Neuronal stem cell (in vitro differentiated cells): ENCODE measurements at places on chromosomes 6 and 20.

DNA sequence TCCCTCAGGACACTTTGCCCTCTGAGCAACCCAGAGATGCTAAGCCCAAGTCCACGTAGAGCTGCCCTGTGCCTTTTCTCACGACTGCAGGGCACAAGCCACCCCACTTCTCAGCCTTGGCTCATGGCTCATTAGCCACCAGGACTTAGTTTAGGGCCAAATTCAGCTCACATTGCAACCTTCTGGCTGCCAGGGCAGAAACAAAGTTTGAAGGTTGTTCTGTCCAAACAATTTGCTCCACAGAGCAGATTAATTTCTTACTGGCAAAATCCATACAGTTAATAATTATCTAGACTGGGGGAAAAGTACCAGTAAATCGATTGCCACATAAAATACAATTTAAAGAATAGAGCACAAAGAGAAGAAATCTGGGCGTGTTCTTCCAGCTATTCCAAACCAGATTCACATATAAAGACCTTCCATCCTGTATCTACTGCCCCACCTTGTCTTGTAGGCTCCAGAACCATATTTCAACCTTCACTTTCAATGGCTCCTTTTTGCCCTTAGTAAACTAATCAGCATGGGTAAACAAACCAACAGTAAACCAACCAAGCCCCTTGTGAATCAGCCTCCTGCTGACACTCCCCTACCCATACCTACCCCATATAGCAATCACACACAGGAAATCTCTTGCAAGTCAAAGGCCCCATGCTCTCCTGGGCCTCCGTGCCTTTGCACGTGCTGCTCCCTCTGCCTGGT lies 101.9 kb downstream of the QRSL1 start:
- H3K4me1 ChIP-seq: peaks cover 2% of the 10 kb centered on the region
- H3K27me3 ChIP-seq: no peaks in the 10 kb centered on the region
- no peaks in the 10 kb centered on the region for H3K36me3 ChIP-seq
- DNase-seq: no peak

DNA sequence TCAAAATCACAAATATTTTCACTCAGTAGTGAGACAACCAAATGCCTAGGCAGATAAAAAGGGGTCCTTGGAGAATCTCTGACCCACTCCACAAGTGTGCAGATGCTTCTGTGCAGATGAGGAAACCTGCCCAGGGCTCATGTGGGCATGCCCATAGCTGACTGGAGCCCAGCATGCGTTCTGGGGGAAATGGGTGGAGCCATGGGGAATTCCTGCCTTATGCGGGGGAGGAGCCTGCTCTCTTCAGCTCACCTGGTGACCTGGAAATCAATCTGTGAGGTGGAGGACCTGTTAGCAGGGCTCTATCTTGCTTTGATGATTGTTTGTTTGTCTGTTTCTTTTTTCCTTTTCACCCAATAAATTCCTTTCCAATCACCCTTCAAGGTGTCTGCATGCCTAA lies 23.4 kb upstream of the PLN start:
- DNase-seq: no peak
- H3K4me3 ChIP-seq: no peak overlapping the region

DNA sequence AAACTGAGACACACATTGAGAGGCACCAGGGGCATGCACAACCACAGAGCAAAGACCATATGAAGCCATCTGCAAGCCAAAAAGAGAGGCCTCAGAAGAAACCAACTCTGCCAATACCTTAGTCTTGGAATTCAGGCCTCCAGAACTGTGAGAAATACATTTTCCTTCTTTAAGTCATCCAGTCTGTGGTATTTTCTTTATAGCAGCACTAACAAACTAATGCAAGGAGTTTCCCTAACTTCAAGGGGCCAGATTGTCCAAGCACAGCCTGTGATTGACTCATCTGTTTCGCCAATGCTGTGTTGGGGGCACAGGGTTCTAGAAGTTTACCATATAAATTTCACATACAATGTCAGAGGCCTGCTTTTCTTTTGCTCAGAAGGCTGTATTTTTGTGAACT lies 364.6 kb downstream of the GJA1 start:
- no peaks in the 10 kb centered on the region for H3K4me1 ChIP-seq
- no peak overlapping the region for H3K27ac ChIP-seq

GRCh38 chr6:15344192-15344519 lies 98.3 kb downstream of the JARID2 start:
- H3K27ac ChIP-seq: no peak overlapping the region
- DNase-seq: no peak
